ENCODE measurements at places on chromosomes 12 and 14.

- peak; percentile 27 for DNase-seq
Observed at GRCh38 chr12:5138845-5139244, 95.2 kb downstream of the KCNA5 start.

- peak; percentile 19 for DNase-seq
Observed at GRCh38 chr12:48002773-48003218, 1.5 kb downstream of the COL2A1 start.

- DNase-seq: no peak
Observed at GRCh38 chr12:10389904-10390303, at the start of gene KLRK1. Gene KLRK1 (minus strand): TSS chr12:10390041. CDS start chr12:10388810, 1,231 bp downstream.

- no peak for DNase-seq
Observed at GRCh38 chr12:76024102-76024781, 7.3 kb downstream of the PHLDA1 start.

- peak; percentile 39 for DNase-seq
Observed at GRCh38 chr12:1355396-1355795, 239.0 kb downstream of the FBXL14 start.

DNA sequence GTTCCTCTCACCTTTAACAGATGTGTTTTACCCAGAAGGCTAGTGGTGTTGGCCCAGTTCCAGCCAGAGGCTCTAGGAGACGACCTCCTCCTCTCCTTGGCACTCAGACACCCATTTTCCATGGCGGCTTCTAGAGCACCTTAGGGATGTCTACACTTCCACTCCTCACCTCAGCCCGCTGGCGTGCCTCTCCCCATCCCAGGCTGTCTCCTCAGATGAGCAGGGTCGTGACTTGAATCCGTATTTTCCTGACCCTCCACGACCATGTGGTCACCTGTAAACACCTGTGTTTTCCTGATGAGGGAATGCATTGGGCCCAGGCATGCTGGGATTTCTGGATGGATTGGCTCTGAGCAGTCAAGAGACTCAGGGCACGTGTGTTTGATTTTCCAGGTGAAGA, 21.8 kb upstream of the RIN3 start:
- no peak for DNase-seq

GRCh38 chr14:68395604-68396003, 397.3 kb downstream of the ZFP36L1 start:
- DNase-seq: peak; percentile 56

DNA sequence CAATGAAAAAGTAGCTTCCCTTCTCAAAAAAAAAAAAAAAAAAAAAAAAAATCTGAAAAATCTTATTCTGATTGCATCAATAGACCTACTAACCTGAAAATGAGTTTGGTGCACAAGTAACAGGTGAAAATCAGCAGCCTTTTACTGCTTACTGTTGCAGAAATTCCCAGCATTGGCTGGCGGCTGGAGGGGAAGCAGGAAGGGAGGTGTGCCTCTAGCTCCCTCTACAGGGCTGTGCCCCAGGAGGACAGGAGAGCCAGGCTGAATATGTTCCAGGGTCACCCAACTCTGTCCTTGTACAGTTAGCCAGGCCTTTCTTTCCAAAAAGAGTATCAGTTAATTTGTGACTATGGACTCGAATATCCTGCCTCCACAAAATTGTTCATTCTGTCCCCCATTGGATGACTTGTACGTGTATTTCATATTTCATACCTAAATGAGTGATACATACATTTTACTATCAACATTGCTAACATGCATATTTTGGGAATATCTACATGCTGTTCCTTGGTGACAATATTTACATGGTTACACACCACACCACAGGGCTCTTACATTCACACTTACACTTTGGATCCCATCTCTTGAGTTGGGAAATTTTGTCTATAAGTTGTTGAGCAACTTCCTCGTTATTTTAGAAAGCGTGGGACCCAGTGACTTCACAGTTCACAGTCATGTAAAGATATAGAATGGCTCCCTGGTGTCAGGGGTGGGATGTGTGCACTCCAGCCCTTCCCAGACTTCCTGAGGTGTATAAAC, 124.8 kb downstream of the SAMD4A start:
- DNase-seq: no peak

GRCh38 chr12:120640861-120641833, 721 bp downstream of the CABP1 start:
- DNase-seq: peak; percentile 45

GRCh38 chr12:23025372-23026016, 400.5 kb downstream of the ETNK1 start:
- no peak for DNase-seq

GRCh38 chr14:71776471-71777360, 155.5 kb upstream of the RGS6 start:
- peak; percentile 63 for DNase-seq

GRCh38 chr14:93953263-93953662, 23.1 kb downstream of the ASB2 start:
- no peak for DNase-seq

DNA sequence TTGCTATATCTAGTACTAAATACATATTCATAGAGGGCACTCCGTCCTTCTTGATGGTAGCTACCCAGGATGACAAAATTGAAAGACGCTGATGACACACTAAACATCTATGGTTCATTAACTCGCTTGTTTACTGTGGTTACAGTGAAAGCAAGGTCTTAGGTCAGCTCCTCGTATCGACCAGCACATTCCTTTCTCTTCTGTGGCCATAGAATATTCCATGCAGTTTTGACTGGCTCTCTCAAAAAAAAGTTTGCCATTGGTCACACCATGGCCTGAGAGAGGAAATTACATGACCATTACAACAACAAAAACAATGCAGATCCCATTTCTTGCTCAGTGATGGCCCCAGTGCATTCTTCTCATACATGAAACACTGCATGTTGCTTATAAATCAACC, 411.4 kb upstream of the SOX5 start:
- DNase-seq: peak; percentile 27

DNA sequence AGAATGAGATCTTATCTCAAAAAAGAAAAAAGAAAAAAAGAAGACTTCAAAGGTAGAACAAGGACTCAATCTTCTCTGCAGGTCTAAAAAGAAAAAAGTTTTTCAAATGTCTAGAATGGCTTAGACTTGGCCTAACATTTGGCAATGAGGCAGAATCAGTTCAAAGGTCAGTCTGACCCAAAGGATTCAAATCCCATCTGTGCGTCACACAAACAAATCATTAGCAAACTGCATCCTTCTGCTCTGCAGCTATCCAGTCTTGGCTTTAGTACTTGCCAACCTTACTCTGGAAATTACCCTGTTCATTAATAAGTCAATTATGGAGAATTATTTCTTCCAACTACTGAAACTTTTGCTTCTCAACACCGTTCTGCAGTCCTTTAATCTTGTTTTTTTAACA, 3.1 kb downstream of the YAF2 start:
- DNase-seq: no peak

GRCh38 chr14:85363358-85363757, 166.6 kb upstream of the FLRT2 start:
- no peak for DNase-seq

DNA sequence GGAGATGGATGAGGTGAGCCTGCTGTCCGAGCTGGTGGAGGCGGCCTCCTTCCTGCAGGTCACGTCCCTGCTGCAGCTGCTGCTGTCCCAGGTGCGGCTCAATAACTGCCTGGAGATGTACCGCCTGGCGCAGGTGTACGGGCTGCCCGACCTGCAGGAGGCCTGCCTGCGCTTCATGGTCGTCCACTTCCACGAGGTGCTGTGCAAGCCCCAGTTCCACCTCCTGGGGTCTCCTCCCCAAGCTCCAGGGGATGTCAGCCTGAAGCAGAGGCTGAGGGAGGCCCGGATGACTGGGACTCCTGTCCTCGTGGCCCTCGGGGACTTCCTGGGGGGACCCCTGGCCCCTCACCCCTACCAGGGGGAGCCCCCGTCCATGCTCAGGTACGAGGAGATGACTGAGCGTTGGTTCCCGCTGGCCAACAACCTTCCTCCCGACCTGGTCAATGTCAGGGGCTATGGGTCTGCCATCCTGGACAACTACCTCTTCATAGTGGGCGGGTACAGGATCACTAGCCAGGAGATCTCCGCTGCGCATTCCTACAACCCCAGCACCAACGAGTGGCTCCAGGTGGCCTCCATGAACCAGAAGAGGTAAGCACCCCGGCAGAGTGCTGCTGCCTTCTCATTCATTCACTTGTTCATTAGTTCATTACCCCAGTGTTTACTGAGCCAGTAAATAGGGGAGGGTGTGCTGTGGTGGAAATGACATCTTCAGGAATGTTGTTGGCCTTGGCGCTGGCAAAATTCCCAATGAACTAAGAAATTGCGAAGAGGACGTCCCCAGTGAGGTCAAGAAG, 774 bp upstream of the MANSC4 start:
- DNase-seq: peak; percentile 58

DNA sequence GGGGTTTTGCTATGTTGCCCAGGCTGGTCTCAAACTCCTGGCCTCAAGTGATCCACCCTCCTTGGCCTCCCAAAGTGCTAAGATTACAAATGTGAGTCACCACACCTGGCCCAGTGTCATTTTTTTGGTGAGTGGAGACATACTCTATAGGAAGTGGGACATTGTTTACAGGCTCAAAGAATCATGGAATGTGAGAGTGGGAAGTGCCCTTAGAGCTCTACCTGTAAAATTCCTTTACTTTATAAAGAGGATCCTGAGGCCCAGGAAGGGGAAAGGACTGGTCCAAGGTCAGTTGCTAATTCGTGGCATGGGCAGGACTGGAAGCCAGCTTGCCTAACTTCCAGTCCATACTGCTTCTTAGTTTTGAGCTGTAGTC, 8.7 kb upstream of the ADCK1 start:
- no peak for DNase-seq

DNA sequence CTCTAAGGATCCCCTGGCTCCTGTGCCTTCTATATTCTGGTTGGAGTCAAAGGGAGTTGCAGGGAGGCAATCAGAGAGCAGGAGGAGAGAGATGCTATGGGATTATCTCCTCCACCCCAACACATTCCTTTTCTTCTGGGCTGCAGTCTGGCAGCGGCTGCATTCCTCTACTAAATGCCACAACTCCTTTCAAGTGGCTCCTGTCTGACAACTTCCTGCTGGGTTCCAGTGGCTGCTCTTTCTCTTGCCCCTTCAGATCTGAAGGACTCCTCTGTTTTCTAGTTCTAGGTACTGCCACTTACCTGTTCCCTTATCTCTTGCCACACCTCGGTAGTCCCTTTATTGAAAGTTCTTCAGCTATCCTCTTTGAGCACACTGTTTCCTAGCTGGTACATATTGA, 425.0 kb downstream of the SNAPC1 start:
- no peak for DNase-seq

DNA sequence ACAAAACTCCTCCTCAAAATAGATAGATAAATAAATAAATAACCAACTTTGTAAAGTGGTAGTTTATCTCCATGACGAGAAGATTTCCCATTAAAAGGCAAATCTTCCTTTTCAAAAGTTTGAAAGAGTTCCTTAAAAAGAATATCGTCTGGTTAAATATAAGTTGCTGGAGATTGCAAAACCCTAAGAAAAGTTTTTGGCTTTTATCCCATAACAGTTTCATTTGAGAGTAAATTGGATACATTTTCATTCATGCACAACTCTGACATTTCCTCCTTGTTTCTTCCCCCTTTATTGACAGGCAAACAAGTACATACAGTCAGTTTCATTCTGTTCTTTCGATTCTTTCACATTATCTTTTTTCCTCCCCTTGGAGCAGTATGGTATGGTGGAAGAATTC, 45.4 kb upstream of the BTG1 start:
- DNase-seq: no peak

GRCh38 chr12:127903146-127903545, 363.8 kb upstream of the TMEM132C start:
- peak; percentile 74 for DNase-seq

GRCh38 chr14:79056879-79057278, 886.7 kb downstream of the NRXN3 start:
- DNase-seq: peak; percentile 88

- peak; percentile 52 for DNase-seq
Observed at GRCh38 chr12:42794806-42795205, 205.3 kb upstream of the PRICKLE1 start.
